Right ventricle myocardium inferior (tissue), 1 donor: ENCODE measurements at places on chromosomes 12 and 14. TPM values are rescaled to one million over a fixed set of nuclear protein-coding genes. Genes with fewer than 3 reads are reported as not detected.

DNA sequence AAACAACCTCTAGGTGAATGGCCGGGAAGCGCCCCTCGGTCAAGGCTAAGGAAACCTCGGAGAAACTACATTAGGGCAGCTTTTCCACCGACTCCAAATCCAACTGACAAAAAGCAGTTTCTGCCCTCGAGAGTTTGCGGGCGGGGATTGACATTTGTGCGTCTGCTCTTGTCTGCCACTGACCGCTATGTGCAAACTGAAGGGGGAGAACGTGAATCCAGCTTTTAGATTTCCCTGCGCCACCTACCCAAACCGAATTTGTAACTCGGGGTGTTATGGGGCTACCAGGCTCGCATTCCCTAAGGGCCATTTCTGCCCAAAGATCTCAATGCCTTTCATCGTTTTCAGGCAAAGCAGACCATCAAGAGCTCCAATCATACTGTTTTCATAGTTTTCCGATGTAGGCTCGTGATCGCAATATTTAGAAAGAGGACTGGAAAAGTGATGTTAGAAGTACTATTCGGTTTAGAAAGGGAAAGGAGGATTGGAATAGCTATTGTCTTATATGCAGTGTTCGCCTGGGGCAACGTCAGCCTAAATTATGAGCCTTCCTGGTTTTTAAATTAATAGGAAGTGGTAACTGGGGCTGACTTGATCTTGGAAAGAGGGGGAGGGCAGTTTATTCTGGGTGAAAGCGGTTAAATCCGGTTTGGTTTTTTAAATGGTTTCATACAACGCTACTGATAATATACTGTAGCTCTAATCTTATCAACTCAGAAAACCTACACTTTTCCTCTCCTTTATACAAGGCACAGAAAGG, 45.4 kb downstream of the BCAT1 start:
- DNase-seq, result no peak

DNA sequence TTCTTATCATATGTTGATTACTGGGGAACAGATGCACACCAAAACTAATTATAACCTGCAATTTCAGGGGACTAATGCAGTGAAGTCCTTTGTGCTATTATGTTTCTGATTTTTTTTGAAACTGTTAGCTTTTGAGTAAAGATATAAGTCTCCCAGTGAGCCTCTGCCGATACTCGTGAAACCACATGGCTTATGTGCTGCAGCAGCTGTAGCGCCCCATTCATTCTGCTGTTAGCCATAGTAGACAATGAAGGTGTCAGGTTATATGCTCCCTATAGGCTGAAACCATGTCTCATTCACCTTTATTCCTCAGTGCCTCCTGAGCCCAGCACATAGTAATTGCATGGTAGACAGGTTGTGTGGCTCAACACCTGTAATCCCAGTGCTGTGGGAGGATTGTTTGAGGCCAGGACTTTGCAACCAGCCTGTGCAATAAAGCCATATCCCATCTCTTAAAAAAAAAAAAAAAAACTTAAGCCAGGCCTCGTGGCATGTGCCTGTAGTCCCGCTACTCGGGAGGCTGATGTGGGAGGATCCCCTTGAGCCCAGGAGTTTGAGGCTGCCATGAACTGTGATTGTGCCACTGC, 25.0 kb downstream of the GOLGA5 start:
- DNase-seq, result no peak

GRCh38 chr12:121184425-121184824, 25.5 kb upstream of the P2RX4 start:
- DNase-seq, result no peak

DNA sequence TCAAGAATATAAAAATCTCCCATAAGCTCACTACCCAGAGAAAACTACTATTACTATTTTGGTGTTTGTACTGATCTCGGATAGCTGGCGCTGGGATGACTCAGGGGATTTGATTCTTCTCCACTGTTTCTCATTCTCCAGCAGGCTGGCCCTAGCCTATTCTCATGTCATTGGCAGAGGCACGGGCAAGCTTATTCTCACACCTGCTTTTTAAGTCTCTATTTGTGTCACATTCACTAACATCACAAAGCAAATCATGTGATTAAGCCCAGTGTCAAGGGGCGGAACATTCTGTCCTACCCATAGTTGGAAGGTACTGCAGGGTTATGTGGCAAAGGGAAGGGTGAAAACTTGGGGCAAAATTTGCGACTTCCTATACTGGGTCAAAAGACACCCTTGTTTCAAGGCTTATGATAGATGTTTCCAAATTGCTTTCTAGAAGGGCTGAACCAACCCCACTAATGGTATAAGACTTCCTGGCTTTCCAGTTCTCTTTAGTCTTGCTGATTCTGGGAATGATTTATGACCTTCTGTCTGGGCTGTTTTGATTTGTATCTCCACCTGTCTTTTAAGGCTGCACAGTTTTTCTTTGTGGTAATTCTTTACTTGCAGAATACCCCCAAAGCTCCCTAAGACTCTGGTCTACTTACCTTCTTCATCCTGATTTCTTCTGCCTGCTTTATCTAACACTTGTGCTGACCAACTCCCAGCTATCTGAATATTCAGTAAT, 406.4 kb downstream of the NRXN3 start:
- DNase-seq, result no peak

DNA sequence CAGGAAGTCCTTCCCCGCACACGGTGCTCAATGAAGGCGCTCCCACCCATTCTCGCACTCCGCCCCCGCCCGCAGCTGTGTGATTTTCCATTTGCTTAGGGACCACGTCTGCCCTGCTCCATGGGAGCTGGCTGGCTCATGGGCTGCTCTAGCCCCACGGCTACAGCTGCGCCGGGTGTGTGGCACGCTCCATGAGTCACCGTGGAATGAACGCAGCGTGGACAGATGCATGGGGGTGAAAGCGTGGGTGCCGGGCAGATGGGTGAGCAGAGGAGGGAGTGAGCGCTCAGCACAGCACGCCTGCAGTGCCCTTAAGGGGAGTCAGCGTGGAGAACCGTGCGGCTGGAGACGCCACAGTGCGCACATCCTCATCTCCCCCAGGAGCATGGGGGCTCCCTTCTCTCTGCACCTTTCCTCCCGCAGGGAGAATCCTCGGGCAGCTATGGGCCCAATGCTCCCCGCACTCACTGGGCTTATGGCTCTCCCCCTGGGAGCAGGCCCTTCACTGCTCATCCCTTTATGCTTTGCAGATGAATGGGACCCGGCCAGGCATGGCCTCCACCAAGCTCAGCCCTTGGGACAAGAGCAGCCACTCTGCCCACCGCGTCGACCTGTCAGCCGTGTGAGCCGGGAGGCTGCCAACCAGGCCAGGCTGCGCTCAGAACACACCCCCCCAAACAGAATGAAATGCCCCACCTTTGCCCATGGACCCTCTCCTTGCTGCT, 185.1 kb downstream of the ADGRD1 start:
- DNase-seq, result no peak

GRCh38 chr12:24573621-24574020, 375.3 kb downstream of the BCAT1 start:
- no peak for DNase-seq

- no peak for DNase-seq
Observed at GRCh38 chr12:96441816-96442215, 41.6 kb upstream of the CDK17 start.

DNA sequence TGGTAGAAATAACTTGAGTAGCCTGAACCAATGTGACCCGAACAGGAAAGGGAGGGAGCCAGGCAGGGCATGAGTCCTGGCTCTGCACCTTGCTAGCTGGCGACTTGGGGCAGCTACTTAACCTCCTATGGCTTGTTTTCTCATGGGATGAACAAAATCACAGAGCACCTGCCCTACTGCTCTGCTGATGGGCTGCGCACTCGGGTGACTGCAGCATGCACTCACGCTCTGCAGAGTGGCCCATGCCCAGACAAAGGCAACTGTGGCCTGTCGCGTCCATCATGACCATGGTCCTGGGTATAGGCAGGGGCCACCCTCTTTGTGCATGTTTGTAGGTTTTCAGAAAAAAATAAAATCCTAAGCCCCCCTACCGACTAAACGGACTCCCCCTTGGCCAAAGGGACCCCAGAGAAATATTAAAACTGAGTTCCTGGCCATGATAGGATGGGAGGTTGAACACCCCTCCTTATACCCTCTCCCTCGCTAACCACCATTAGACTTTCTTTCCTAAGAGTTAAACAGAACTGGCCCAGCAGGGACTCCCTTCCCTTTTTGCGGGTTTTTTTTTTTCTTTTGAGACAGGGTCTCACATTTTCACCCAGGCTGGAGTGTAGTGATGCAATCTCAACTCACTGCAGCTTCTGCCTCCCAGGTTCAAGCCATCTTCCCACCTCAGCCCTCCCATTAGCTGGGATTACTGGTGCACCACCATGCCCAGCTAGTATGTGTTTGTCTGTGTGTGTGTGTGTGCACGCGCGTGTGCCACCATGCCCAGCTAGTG, 32.5 kb downstream of the VWF start:
- DNase-seq, result no peak

DNA sequence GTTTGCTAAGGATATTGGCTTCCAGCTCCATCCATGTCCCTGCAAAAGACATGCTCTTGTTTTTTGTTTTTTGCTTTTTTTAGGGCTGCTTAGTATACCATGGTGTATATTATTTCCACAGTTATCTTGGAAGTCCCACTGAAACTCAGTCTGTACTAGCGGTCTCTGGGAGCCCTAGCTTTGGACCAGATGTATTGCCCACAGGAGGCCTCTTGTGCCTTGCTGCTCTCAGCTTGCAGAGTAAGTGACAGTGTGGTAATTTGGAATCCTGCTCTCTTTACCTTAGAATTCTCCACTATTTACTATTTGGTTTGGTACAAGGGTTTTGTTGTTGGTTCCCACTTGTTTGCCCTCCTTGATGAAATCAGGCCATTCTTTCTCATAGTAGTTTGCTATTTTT, 1022.9 kb downstream of the LRFN5 start:
- DNase-seq, result no peak

- no peak for DNase-seq
Observed at GRCh38 chr12:57625261-57626032, 7.6 kb downstream of the B4GALNT1 start.

DNA sequence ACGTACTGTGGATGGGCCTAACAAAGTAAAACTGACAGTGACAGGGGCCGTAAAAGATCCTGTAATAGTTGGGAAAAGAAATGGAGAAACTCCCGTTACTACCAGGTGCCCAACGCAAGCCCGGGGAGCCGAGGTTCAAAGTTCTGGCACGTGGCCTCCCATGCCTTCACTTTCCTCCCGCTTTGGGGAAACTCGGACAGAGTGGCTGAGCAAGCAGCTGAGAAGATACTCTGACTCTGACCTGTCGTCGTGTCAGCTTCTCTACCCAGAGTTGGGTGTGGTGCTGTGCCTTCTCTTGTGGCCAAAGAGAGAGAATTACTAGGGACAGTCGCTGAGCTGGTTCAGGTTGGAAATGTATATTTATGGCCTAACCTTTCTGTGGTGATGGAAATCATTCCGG, 1.7 kb downstream of the B4GALNT3 start:
- DNase-seq, result no peak

- no peak for DNase-seq
Observed at GRCh38 chr12:40648519-40648918, 43.7 kb upstream of the CNTN1 start.

DNA sequence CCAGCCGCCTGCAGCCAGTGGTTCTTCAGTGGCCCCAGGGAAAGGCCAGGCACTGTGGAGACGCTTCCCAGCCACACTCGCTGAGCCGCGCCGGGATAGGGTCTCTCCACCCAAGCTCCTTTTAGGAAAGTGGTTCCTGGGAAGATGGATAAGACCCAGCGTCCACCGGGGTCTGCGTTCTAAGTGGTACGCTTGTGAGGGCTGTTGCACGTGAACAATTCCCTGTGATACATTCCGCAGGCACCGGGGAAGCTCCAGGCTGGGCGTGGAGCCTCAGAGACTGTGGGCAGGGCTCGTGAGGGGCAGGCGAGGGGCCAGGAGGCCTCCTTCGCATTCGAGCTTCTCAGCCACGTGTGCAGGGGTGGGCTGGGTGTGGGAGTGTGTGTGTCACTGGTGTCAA, 48.4 kb downstream of the GALNT9 start:
- DNase-seq, result peak; percentile 32

DNA sequence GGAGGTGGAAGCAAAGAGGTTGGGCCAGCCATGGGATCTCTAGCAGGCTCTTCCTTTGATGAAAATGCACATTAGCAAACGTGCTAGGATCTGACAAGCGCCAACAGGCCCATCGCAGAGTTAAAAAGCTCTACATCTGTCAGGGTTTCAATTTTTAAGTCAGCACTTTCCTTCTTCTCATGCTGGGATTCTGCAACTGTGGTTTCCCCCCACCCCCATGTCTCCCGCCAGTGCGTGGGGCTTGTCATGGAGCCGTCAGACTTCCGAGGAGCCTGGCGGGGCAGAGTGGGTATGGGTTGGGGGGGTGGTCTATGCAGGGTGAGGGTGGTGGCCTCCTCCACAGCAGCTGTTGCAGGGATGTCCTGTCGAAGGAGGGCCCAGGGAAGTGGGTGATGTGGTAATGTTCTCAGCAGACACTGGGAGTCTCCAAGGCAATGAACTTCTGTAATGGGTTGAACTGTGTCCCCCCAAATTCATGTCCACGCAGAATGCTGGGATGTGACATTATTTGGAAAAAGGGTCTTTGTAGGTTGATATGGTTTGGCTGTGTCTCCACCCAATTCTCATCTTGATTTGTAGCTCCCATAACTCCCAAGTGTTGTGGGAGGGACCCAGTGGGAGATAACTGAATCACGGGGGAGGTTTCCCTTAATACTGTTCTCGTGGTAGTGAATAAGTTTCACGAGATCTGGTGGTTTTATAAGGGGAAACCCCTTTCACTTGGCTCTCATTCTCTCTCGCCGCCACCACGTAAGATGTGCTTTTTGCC, 115.2 kb upstream of the MAP1LC3B2 start:
- no peak for DNase-seq

DNA sequence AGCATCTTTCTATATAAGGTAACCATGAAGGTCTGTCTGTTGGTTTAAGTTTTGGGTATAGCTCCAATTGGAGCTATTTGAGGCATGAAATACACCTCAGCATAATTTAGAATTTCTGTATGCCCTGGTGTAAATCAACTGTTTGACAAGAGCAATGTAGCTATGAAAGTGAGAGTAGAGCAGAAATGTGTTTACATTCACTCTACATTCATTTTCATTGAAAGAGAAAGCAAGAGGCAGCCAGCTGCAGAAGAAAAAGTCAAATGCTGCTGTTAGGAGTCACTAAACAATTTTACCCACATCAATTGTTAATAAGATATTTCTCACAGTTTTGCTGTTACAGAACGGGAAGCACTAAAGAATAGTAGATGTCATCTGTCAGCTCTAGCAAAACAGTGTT, 252.5 kb downstream of the SLC6A15 start:
- DNase-seq, result no peak

GRCh38 chr12:75650595-75651341, 139.4 kb upstream of the KRR1 start:
- no peak for DNase-seq

SLC39A2 gene
- not detected for total RNA-seq

MYH6 gene
- 3,910 TPM for total RNA-seq

C12orf54 gene
- not detected for total RNA-seq

ADIPOR2 gene
- 38.4 TPM for total RNA-seq

TM9SF1 gene
- total RNA-seq, result 23.2 TPM

IL25 gene
- total RNA-seq, result not detected
